ENCODE measurements at places on chromosomes 7 and 10.

- DNase-seq: no peak
Measured at GRCh38 chr7:26580064-26580591, 284.3 kb downstream of the SKAP2 start.

DNA sequence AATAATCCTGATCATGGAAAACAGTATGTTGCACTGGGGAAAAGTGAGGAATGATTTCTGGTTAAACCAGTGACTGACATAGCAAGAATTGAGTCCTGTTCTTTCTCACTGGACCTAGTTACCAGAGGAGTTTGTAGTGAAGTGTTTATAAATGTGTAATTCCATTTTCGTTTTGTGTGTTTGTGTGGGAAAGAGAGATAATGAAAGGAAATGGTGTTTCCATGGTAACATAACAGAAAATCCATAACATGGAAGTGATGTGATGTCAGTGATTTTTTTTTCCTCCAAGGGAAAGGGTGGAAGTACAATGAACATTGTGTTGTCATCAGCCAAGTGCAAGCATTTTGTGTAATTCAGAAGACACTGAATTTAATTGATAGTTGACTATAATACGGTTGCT lies 283.9 kb downstream of the PLXDC2 start:
- DNase-seq: no peak

DNA sequence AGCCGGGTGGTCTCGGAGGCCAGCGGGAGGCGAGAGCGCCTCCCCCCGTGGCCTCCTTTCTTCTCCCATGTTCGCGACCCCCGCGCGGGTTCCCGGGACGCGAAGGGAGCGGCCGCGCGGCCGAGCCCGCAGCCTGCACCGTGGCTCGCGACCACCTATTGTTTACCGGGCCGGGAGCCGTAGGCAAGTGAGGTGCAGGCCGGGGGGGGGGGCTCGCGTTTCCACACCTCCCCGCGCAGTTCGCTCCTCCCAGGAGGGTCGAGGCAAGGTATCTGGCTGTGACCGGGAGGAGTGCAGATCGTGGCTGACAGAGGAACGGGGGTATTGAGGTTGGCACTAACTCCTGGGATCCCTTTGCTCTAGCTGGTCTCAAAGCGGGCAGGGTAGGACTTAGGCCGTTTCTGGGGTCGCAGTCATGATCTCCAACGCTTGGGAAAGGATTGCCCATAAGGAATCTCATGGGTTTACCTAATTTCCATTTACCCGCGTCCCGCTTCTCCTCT lies 734 bp downstream of the PTPN12 start:
- DNase-seq: peak; percentile 16

- no peak for DNase-seq
Measured at GRCh38 chr7:126658684-126659083, 594.1 kb downstream of the GRM8 start.

DNA sequence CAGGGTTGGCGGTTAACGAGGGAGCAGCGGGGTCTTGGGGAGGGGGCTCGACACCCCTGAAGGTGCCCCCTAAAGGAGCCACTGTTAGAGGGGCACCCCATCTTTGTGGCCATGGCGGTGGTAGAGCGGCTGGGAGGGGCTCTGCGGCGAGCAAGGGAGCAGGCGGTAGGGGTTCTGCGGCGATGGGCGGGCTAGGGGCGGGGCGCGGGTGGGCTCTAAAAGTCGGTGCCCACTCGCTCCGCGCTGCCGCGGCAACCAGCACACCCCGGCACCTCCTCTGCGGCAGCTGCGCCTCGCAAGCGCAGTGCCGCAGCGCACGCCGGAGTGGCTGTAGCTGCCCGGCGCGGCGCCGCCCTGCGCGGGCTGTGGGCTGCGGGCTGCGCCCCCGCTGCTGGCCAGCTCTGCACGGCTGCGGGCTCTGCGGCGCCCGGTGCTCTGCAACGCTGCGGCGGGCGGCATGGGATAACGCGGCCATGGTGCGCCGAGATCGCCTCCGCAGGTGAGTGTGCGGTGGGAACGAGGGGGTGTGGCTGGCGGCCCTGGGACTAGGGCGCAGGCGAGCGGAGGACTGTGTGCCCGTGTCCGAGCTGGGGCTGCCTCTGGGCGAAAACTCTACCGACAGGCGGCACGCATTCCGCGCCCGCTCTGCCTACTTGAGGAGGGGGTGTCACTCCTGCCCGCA lies at the start of gene MEST:
MEST (plus strand) TSS at position 245 of the 682 bp plus-strand sequence; CDS start at position 474, 229 bp downstream.
- no peak for DNase-seq

DNA sequence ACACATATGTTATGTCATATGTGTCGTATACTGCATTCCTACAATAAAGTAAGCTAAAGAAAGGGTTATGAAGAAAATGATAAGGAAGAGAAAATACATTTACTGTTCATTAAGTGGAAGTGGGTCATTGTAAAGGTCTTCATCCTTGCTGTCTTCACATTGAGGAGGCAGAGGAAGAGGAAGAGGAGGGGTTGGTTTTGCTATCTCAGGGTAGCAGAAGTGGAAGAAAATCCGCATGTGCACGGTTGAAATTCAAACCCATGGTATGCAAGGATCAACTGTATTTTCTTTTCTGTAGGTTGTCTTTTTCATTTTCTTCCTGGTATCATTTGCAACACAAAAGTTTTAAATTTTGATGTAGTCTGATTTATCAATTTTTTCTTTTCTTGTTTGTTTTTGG lies 6.3 kb downstream of the PLEKHA8 start:
- DNase-seq: no peak

GRCh38 chr7:30979027-30979426 lies 15.3 kb downstream of the GHRHR start:
- no peak for DNase-seq

- DNase-seq: no peak
Measured at GRCh38 chr7:1669954-1670893, at the start of gene ELFN1. TSS of gene ELFN1 (plus strand) at chr7:1670277. CDS start at chr7:1744597, 74,320 bp downstream.

- no peak for DNase-seq
Measured at GRCh38 chr10:80539421-80540031, 1.8 kb downstream of the SH2D4B start.

- no peak for DNase-seq
Measured at GRCh38 chr7:137354961-137355360, 11.4 kb upstream of the PTN start.

GRCh38 chr10:25530306-25530705 lies 355.5 kb downstream of the GPR158 start:
- no peak for DNase-seq

DNA sequence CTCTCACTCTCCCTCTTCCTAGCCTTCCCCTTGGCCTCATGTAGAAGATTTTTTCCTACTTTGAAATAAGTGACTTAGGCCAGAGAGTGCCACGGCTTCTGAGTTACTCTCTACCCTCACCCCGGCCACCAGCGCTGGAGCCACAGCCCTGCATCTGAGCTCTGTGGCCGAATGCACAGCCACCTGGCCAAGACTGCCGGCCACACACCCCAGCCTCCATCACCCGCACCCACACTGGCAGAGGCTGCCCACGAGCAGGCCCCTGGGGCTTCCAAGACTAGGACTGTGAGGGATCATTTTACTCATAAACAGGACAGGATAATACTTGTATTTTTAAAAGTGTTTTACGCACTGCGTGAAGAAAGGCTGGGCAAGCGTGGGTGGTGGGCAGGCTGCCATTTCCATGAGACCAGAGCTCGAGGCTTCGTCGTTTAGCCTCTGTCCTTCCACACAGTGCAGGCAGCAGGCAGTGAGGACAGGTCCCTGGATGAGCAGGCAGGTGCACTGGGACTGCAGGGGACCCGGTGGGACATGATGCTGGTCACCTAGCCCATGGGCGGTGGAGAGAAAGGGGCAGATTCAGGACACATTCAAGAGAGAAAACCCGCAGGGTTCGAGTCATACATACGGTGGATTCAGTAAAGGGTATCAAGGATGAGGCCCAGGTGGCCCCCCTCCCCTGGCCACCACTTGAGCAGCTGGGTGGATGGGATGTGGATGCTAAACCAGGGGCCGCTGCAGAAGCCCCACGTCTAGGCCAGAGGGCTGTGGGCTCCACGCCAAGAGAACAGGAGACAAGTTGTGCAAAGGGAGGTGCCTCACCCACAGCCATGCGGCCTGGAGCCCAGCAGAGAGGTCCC lies 35.5 kb upstream of the RNF32 start:
- no peak for DNase-seq

DNA sequence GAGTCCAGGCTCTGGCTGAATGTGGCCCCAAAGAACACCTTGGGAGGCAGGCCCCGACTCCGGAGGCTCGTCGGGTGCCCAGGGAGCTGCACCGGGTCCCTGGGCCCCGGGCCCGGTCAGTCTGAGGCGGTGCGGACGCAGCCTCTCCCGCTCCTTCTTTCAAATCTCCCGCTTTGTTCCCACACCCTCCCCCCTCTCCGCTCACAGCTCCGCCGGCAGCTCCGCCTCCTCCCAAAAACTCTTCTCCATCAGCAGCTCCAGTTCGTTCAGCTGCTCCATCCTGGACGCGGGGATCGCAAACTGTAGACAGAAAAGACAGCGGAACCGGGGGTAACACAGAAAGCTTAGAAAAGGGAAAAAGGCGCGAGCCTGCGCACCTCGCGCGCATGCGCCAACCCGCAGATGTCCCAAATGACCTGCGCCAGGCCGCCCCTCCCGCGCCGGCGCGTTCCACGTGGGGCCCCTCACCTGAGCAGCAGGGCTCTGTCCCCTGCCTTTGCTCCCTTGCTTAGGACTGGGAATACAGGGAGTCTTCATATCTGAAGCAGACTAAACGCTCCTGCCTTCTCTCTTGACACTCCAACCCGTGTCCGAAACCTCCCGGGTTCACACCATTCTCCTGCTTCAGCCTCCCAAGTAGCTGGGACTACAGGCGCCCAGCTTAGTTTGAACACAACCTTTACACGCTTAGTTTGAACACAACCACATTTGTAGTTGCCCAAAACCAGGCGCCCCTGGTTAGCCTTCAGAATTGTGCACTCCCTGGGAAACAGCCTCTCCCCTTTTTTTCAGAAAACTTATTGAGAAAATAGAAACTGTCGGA lies at the start of gene DNA2:
DNA2 (minus strand) TSS at position 388 of the 823 bp plus-strand sequence; CDS start at position 279, 109 bp downstream.
- DNase-seq: peak; percentile 76

DNA sequence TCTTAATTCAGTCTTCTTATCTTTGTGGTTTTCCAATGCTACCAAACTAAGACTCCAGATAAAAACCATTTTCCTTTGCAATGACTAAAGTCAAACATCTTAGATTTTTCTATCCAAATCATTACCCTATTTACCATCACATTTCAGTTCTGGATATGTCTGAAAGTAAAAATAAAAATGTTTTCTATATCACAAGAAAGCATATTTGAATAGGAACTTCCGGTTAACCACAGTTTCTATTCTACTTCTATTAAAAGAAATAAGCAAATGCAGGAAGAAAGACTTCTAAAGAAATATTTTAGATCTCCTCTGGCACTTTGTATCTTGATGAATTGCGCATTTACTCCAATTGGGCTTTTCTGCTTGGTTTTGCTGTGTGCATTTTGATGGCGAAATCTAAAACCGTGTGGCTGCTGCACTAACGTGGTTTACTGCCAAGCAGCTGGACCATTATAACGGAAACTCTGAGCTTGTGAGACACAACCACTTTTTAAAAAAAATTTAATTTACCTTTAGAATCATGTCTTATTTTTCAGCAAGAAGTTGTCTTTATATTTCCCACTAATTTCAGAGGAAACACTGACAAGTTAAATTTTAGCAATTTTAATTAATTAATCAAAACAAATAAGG lies 146.1 kb downstream of the VPS50 start:
- DNase-seq: no peak

DNA sequence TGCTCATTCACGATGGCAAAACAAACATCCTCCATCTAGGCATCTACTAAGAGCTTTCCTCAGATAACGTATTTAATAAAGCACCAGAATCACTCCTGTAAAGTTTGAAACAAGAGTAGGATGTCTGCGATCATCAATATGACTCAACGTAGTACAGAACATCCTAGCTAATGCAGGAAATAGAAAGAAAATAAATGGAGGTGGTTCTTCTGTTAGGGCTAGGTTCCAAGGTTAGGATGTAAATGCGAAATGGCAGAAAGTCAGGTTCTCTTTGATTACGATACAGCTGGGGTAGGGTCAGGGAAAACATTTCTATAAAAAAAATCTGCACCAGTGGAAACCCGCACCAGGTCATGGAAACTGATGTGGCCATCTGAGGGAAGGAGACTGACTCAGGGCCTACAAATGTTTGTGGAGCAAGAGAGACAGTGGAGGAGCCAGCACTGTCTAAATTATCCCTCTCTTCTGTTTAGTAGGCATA lies 29.1 kb downstream of the CCDC6 start:
- no peak for DNase-seq

DNA sequence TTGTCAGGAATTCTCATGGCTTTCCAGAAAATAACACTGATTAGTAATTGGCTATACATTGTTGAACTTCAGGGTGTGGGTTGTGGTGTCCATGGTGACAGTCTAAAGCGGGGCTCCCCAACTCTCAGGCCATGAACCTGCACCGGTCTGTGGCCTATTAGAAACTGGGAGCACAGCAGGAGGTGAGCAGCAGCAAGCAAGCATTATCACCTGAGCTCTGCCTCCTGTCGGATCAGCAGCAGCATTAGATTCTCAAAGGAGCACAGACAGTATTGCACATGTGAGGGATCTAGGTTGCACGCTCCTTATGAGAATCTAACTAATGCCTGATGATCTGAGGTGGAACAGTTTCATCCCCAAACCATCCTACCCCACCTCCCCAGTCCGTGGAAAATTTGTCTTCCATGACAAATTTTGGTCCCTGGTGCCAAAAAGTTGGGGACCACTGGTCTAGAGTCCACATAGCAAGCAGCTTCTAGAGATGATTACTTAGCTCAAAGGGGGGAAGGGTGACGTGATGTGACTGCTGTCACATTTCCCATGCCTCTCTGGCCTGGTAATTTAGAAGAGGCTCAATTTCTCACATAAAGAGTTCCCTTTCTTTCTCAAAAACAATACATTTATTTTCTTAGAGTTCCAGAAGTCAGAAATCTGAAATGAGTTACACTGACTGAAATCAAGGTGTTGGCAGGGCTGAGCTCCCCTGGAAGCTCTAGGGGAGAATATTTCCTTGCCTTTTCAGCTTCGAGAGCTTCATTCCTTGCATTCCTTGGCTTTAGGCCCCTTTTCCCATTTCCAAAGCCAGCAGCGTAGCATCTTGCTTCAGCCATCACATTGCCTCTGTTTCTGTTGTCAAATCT lies 17.6 kb upstream of the FAM221A start:
- no peak for DNase-seq

DNA sequence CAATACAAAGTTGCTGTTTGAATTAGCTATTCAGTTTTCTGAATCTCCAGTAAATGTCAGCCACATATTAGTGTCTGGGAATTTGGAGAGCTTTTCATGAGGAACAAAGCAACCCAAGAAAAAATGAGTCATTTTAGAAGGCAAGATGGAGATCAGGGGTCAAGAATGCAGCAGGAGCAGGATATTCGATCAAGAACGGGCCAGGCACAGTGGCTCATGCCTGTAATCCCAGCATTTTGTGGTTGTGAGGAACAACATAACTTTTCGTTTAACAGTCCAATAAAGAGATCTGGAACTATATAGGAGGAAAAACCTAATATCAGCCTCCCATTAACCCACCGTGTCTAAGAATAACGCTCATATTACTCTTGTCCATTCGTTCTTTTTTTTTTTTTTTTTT lies 600.5 kb downstream of the MAGI2 start:
- DNase-seq: no peak

- no peak for DNase-seq
Measured at GRCh38 chr7:1650363-1651030, 19.6 kb upstream of the ELFN1 start.

- no peak for DNase-seq
Measured at GRCh38 chr10:124240839-124241291, 147.5 kb upstream of the CHST15 start.

GRCh38 chr7:50304129-50304910 lies at the start of gene IKZF1:
TSS of gene IKZF1 (plus strand) at chr7:50304716. CDS start at chr7:50319062, 14,346 bp downstream.
- DNase-seq: peak; percentile 68

- DNase-seq: no peak
Measured at GRCh38 chr7:66639773-66640172, 11.1 kb downstream of the KCTD7 start.
